ENCODE measurements at places on chromosomes 4 and X. TPM values are rescaled to one million over a fixed set of nuclear protein-coding genes. Genes with fewer than 3 reads are reported as not detected.

GRCh38 chr4:36214735-36215485, 29.4 kb downstream of the ARAP2 start:
- no peak for DNase-seq

- no peak for DNase-seq
Observed at GRCh38 chr4:17701138-17701839, 80.1 kb downstream of the FAM184B start.

DNA sequence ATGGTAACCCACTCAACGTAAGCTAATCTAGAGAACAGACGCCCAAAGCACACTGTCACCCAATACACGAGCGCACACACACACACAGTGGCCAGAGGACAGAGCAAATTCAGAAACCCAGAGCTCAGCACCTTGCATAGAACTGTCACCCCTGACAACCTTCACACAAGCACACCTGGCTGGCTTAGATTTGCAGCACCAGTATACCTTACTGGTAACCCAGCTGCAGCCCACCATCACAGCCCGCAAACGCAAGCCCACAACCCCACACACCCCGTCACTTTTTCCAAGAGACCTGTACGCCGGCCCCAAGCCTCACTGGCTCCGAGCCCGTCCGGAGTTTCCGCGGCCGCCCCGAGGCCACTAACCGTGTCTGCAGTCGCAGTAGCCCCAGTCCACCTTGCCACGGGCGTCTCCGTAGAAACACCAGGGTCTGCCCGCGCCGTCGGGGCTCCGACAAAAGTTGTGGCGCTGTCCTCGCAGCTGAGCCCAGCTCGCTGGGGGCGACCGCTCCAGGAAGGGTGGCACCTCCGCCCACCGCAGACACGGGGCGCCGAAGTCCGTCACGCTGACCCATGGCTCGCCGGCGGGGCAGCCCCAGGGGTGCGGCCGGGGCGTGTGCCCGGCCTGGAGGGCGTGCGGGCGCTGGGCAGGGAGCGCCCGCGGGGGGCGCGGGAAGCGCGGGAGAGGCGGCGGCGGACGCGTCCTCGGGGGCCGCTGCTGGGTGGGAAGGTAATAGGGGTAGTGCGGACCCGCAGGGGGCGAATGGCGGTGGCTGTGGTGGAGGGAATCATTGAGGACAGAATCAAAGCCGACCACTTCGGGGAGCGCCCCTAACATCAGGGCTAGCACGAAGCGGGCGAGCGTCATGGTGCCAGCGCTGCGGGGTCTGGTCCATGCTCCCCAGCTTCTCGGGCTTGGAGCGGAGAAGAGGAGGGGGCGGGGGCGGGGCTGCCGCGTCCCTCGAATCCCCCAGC, 664 bp downstream of the PRSS12 start:
- DNase-seq: no peak

DNA sequence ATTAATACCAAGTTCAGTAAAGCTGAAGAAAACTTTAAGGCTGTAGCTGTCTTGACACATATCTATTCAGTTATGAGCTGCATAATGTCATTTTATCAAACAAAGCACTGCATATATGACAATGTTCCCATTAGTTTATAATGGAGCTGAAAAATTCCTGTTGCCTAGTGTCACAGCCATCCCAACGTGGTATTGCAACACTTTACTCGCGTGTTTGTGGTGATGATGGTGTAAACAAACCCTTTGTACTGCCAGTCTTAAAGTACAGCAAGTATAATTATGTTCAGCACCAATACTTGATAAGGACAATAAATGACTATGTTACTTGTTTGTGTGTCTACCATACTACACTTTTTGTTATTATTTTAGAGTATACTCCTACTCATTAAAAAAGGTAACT, 1415.6 kb upstream of the PCDH7 start:
- no peak for DNase-seq

GRCh38 chrX:39667736-39668482, 429.8 kb downstream of the BCOR start:
- DNase-seq: no peak

GRCh38 chr4:86916392-86916791, 18.4 kb upstream of the AFF1 start:
- DNase-seq: no peak

- no peak for DNase-seq
Observed at GRCh38 chrX:48703642-48704481, 7.3 kb downstream of the SUV39H1 start.

DNA sequence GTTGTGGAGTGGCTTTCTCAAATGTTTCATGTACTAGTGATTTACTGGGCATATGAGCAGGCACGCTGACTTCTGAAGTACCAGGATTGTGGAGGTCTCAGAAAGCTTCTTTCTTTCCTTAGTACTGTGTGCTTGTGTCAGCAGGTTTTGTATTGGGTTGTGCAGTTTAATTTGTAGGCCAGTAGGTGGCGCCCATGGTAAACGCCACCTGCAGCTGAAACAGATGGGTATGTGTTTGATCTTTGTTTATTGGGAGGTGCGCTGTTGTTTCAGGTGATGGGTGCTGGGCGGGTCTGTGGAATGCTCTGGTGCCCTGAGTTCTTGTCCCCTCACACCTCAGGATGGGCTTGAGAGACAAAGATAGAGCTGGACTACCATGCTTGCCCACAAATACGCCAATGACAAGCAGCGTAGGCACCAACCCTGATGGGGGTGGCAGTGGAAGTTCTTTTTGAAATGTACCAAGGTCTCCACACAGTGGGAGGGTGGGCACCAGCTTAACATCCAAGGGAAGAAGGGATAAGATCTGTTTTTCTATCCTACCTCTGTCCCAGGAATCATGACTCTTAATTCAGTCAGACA, 141.5 kb downstream of the RPS6KA6 start:
- DNase-seq: no peak

- DNase-seq: no peak
Observed at GRCh38 chr4:24850674-24851073, 55.3 kb downstream of the SOD3 start.

GRCh38 chr4:113290666-113291065, 241.2 kb downstream of the ANK2 start:
- no peak for DNase-seq

GRCh38 chrX:45063319-45064095, 137.2 kb downstream of the DIPK2B start:
- DNase-seq: no peak

DNA sequence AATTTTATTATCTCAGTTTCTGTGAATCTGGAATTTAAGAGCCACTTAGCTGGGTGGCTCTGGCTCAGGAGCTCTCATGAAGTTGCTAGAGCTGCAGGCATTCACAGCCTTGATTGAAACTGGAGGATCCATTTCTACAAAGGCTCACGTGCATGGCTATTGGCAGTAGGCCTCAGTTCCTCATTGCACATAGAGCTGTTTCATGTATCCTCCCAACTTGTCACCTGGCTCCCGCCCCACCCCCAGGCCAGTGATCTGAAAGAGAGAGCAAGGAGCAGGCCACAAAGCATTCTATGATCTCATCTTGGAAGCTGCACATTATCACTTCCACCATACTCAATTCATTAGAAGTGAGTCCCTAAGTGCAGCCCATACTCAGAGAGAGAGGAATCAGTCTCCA, 18.5 kb upstream of the AP1AR start:
- no peak for DNase-seq

GRCh38 chrX:53768451-53768850, 81.9 kb upstream of the HUWE1 start:
- no peak for DNase-seq

DNA sequence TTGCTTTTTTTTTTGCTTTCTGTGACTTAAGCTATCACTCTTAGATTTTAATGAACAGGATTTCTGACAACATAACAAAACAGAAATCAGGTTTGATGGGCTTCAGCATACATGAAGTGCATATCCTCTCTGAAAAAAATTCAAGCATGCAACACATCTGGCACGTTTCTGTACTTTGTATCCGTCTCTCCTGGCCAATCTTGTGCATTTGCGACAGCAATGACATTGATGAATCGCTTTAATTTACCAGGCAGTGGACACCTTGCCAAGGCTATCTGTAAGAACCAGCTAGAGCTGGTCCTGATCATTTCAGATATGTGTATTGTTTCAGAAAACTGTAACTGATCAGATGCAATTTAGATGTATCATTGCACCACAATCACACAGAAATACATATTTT, 93.3 kb downstream of the CCSER1 start:
- no peak for DNase-seq

Gene CBLL2
- total RNA-seq: not detected

Gene SSX4B
- total RNA-seq: not detected

Gene GPRIN3
- total RNA-seq: 22.9 TPM

Gene TEX13B
- 0.47 TPM for total RNA-seq

Gene PAGE1
- total RNA-seq: not detected

Data from glomerular endothelial cell (primary cell).